ENCODE measurements at places on chromosomes 1 and 21.

- DNase-seq = no peak
Measured at GRCh38 chr21:36178349-36178748, 21.7 kb downstream of the DOP1B start.

- no peak for DNase-seq
Measured at GRCh38 chr21:32392299-32392879, 423 bp downstream of the URB1 start.

DNA sequence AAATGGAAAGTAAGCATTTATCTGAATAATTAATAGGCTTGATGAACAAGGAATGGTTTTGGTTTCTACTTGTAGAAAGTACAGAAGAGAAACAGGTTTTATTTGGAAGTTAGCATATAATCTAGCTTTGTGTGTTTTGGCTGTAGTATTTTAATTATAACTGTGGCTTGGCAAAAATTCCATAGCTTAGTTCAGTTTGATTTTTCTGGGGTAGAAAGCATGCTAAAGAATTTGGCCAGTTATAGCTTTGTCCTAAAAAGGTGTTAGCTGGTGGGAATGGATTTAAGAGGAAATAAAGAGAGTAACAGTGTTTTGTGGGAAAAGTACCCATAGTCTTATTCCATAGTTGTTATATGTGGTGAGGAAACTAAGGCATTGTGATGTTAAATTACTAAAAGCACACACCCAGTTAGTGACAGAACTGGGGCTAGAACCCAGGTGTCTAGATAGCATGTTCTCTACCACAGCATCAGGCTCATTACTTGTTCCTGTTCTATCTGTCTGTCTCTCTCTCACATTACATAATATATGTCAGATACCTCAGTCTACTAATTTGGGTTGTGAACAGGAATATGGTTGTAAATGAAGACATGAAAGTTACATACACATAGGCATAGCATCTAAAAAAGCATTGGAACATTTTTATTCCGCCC is 55.0 kb downstream of the MPZL1 start:
- no peak for DNase-seq

DNA sequence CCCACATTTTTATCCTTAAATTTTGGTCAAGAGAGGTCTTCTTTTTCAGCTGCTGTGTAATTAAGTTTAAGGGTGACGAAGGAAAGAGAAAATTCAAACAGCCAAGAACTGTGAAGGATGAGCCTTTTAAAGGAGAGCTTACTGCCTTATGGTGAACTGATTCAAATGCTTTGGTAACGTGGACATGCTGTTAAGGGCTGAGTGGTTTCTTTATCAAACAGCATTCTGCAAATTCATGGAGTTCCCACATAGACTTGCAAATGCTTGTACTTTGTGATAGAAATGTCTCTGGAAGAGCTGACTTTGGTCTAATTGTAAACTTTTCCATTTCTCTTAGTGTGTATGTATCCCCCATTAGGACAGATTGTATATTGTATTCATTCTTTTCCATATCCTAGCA is 93.8 kb downstream of the CHD1L start:
- DNase-seq = no peak

Measured in stimulated activated CD8-positive, alpha-beta memory T cell treated with anti-CD3 and anti-CD28 coated beads, Interleukin-7, amount 100 ng/mL, for 4 hours (primary cell).